A549 treated with Mapracorat at 1 μM for 4 hours (cell line): ENCODE measurements at places on chromosomes 2 and 18. TPM values are rescaled to one million over a fixed set of nuclear protein-coding genes. Genes with fewer than 3 reads are reported as not detected.

The EVX2 gene
- total RNA-seq, result not detected in 5 replicates

The HSPE1 gene
- 400 to 891 TPM (median 465 TPM) in 5 replicates for total RNA-seq

The MARCO gene
- 0.08 to 0.27 TPM (median 0.10 TPM) in 3 of 5 replicates, not detected in the others for total RNA-seq

The ONECUT2 gene
- total RNA-seq, result 0.20 to 0.75 TPM (median 0.33 TPM) in 5 replicates

The HNRNPLL gene
- total RNA-seq, result 17.8 to 26.3 TPM (median 25.5 TPM) in 5 replicates

The KLHL30 gene
- total RNA-seq, result 0.18 to 0.26 TPM (median 0.24 TPM) in 5 replicates

The TANK gene
- total RNA-seq, result 25.6 to 47.5 TPM (median 34.1 TPM) in 5 replicates

The ALPG gene
- total RNA-seq, result 0.23 to 0.45 TPM (median 0.28 TPM) in 5 replicates

The SUMO1 gene
- total RNA-seq, result 135 to 179 TPM (median 140 TPM) in 5 replicates

The SAG gene
- not detected in 5 replicates for total RNA-seq

The MAP3K20 gene
- total RNA-seq, result 23.7 to 32.2 TPM (median 30.1 TPM) in 5 replicates

The RAX gene
- total RNA-seq, result not detected in 5 replicates

The TMEM150A gene
- 11.9 to 16.0 TPM (median 15.1 TPM) in 5 replicates for total RNA-seq
